ENCODE measurements at places on chromosomes 13 and 19.
A peak's percentile ranks its signal among the peaks of the same experiment; 100 is the strongest.

DNA sequence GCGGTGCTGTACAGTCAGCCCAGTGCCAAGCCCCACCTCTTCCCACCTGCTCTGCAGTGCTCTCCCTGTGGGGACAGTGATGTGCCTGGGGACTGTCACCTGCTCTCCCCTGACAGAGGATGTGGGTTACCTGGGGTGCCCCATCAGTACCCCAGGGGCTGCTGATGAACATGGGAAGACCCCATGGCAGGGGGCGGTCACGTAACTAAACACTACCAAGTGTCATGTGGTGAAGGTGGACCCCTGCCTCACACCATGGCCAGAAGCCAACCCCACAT is 12.7 kb downstream of the KDM4B start:
- DNase-seq, result no peak

DNA sequence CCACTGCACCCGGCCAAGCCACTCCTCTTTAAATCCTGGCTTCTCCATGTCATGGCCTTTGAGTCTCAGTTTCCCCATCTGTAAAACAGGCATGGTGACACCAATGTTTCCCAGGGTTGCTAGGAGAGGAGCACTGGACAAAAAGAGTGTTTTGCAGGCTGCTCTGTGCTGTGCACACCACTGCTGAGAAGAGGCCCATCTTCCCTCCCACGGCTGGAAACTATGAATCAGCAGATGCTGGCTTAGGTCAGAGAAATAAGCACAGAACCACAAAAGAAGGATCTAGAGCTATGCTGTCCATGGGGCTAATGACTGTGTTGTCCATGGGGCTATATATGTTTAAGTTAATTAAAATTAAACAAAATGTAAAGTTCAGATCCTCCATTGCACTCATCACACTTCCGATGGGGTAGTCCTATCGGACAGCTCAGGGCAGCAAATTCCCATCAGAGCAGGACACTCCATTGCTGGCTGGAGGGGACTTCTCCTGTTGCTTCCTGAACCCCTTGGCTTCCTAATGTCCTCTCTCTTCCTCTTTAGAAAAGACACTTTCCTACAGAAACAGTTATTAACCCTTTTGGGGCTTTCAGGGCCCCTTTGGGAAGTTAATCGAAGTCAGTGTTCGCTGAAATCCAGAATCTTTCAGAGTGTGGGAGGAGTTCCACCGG is 37.1 kb downstream of the TSHZ3 start:
- no peak for DNase-seq

GRCh38 chr13:93356469-93356868 is 129.9 kb downstream of the GPC6 start:
- no peak for DNase-seq

DNA sequence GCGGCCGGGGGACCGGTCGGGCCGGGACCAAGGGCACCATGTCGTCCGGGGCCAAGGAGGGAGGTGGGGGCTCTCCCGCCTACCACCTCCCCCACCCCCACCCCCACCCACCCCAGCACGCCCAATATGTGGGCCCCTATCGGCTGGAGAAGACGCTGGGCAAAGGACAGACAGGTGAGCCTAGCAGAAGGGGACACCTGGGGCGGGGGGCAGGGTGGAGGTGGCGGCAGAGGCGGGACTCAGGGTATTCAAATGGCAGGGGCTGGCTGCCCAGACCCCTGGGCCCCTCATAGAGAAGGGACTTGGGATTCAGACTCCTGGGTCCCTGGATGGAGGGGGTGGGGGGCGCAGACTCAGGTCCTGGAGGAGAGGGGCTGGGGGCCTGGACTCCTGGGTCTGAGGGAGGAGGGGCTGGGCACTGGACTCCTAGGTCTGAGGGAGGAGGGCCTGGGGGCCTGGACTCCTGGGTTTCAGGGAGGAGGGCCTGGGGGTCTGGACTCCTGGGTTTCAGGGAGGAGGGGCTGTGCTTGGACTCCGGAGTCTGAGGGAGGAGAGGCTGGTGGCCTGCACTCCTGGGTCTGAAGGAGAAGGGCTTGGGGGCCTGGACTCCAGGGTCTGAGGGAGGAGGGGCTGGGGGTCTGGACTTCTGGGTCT is 735 bp downstream of the BRSK1 start:
- DNase-seq, result no peak

GRCh38 chr19:289651-290371 is 1.4 kb downstream of the PLPP2 start:
- peak; percentile 85 for DNase-seq

GRCh38 chr13:45932676-45933075 is 81.1 kb upstream of the SIAH3 start:
- DNase-seq, result no peak

GRCh38 chr19:18672044-18672451 is 11.4 kb upstream of the CRTC1 start:
- no peak for DNase-seq

GRCh38 chr13:107715496-107715895 is 499.8 kb downstream of the LIG4 start:
- no peak for DNase-seq
